ENCODE measurements at places on chromosomes 4 and X.

DNA sequence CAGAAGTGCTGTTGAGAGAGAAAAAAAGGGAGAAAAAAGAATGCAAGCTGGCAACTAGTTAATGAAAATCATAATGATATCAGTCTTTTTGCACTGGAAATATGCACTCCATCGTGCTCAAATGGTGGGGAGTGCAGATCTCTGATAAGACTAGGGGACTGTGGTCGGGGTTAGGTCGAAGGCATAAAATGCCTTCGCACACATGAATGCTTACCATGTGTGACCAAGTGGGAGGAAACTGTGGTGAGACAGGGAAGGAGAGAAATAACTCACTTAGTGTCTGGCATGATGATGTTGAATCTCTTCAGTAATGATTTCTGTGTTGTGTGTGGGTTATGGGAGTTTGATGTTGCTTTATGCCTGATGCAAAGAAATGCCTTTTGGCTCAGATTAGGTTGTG is 358.9 kb downstream of the FBXO8 start:
- DNase-seq: no peak

DNA sequence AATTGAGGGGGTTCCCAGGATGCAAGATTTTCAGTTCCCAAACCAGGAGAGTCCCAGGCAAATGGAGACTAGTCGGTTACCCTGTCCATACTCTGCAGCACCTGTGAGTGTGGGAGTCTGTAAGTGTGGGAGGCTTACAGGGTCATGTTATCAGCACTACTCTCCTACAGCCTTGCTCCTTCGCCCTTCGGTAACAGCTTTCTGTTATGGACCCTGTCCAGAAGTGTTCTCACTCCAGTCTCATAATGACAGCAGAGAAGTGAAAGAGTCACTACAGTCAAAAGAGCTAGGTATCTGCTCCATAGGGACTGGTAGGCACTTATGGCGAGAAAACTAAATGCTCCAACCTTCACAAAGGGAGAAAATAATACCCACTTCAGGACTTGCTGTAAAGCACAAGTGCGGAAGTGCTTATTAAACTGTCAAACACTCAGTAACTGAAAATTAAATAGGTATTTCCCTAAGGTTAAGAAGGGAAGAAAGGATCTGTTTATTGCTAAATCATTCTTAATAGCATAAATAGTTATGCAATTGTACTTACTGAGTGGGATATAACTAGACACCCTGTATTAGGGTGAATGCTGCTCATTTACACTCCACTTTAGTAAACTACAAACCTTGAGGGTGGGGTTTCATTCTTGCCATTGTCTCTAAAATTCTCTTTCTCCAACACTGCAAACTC is 2.7 kb upstream of the ADH7 start:
- DNase-seq: no peak

- no peak for DNase-seq
Observed at GRCh38 chr4:117515921-117516320, 430.5 kb upstream of the TRAM1L1 start.

GRCh38 chr4:181416966-181417365 is 826.2 kb upstream of the TENM3 start:
- DNase-seq: no peak

DNA sequence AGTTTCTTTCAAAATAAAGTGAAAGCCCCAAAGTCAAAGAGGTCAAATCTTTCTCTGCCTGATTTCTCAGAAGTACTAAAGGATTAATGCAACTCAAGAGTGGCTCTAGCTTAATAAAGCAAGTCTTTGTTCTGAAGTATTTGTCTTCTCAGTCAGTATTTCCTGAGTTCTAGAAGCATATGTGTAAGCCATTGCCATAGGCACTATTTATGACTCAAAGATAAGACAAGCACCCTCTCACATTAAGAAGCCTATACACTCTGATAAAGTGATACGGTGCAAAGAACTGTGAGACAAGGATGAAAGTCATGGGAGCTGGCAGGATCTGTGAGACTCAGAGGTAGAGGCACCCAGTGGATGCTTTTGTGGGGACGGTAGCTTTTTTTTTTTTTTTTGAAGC is 60.9 kb downstream of the AASDH start:
- peak; percentile 12 for DNase-seq

- no peak for DNase-seq
Observed at GRCh38 chrX:19660604-19661255, 145.4 kb upstream of the MAP3K15 start.

DNA sequence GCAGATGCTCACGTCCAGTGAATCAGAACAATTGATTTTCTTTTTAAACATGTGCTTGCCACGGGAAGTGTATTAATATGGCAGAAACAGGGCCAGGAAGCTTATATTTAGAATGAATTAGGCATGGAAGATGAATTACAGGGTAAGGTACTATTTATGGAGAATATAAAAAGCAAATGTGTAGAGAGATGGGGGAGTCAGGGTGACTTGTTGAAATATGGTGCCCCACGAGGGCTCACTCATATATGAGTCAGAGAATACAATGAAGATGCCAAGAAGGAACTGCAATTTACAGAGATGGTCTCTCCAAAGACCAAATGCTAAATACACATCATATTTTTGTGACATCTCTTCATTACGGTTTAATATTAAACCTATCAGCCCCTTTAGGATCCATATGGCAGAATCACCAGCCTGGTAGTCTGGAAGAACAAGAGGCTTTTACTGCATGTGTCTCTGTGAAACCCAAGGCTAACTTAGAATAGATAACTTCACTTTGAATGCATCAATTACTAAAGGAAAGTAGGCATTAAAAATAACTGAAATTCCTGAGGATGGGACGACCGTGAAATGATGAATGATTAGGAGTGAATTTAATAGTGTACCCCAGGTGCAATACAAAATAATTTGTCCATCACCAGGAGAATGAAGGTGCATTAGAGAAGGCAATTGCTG is 385.3 kb downstream of the ARHGAP24 start:
- peak; percentile 62 for DNase-seq

- DNase-seq: no peak
Observed at GRCh38 chr4:160810424-160810823, 1353.4 kb downstream of the FSTL5 start.

All from ELR (cell line).